ENCODE measurements at places on chromosomes 3 and 15.

- no peak for DNase-seq
These were observed 30.1 kb upstream of the SPTSSB start for GRCh38 chr3:161401389-161401788.

- DNase-seq: peak; percentile 96
These were observed at the start of gene ABTB1 for GRCh38 chr3:127672429-127673190. TSS of gene ABTB1 (plus strand) at chr3:127672952. CDS start at chr3:127673026, 74 bp downstream.

DNA sequence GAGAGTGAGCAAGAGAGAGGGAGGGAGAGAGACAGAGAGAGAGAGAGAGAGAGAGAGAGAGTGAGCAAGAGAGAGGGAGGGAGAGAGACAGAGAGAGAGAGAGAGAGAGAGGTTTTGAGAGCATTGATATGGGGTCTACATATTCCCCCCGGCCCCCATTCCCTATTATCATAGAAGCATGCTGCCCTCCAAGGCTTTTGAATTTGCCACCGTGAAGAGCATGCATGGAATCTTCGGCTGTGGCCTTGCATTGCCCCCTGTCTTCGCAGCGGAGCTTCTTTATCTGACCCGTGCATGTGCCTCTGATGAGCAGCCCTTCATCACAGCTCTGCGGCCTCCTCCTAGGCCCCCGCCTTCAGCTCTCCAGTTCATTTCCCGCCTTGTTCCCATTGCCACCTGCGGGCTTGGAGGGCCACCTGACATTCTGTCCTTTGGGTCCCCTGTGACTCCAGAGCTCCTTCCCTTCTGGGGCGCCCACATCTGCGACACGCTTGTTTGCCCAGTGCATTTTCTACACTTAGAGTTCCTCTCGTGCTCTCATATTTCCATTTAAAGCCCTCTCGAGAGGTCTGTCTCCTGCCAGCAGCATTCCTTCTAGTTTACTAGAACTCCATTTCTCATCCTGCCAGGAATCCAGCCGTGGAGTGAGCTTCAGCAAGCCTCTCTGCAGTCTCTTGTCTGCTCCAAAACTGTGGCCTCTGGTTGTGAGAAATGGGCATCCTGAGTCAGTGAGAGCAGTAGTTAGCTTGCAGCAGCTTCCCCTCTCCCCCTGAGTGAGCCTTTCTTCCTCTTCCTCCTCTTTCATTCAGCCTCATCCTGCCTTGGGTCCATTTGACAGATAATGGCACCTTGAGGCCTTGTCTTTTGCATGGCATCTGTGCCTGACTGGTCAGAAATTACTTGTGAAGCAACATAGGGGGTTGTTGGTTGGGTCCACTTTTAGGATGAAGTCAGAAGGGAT, 25.3 kb downstream of the LPP start:
- no peak for DNase-seq

DNA sequence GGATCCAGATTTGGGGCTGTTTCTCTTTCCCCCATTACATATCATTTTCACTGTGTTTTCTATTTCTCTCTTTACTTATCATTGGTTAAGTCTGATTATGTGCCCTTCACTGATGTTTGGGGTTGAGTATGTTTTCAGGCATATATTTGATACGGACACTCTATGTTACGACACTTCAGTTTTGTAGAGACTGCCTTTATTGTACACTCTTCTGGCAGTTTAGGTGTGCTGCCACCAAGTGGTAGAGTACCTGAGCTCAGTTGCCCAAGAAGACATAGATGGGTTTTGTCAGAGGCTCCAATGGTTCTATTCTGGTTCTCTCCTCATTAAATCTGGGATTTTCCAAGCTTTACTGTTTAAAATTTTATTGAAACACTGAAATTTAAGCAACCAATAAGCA, 255.0 kb upstream of the ROPN1 start:
- no peak for DNase-seq

DNA sequence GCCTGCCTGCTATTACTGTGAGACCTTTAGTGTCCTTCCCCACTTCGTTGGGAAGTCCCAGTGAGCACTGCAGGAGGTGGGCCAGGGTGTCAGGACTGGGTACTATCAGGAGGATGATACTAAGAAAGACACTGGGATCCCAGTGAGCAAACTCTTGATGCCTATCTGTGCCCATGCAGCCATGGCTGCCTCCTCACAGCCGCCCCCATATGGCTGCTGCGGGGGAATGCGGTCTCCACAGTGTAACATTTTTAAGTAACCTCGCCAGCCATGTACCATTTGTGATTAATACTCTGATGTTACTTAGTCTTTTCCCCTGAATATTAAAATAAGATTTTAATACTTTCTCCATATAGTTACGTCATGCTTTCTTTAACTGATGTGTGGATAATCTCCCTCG, 312.2 kb downstream of the RYR3 start:
- no peak for DNase-seq

DNA sequence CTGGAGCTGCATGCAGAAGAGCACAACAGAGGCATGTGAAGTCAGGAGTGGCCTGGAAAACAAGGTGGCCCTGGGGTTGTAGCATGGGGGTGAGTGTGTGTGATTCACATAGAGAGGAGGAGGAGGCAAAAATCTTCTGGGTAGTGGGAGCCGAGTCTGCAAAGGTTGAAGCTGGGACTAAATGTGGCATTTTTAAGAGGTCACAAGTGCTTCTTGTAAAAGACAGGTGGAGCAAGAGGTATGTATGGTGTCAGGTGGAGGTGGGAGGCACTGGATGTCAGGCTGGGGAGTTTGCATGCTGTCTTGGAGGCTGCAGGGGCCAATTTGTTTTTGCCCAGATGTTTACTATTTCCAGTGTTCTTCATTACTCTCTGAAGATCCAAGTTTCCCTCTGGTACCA, 42.4 kb downstream of the C3orf20 start:
- no peak for DNase-seq

- no peak for DNase-seq
These were observed 265.4 kb upstream of the ARHGEF26 start for GRCh38 chr3:153855772-153856171.
